ENCODE measurements at places on chromosomes 2 and 18.

- DNase-seq, result no peak
Observed at GRCh38 chr2:76930056-76930744, 592.0 kb downstream of the LRRTM4 start.

DNA sequence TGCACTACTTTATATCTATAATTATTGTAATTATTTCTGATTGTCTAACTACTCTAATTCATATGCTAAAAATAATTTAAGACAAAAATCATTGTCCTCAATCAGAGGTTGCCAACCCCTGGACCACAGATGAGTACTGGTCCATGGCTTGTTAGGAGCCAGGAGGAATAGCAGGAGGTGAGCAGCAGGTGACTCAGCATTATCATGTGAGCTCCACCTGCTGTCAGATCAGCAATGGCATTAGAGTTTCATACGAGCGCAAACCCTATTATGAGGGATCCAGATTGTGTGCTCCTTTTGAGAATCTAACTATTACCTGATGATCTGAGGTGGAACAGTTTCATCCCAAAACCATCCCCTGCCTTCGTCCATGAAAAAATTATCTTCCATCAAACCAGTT lies 1434.4 kb downstream of the LRP1B start:
- no peak for DNase-seq

- DNase-seq, result no peak
Observed at GRCh38 chr2:25165992-25166875, 2.1 kb downstream of the POMC start.

DNA sequence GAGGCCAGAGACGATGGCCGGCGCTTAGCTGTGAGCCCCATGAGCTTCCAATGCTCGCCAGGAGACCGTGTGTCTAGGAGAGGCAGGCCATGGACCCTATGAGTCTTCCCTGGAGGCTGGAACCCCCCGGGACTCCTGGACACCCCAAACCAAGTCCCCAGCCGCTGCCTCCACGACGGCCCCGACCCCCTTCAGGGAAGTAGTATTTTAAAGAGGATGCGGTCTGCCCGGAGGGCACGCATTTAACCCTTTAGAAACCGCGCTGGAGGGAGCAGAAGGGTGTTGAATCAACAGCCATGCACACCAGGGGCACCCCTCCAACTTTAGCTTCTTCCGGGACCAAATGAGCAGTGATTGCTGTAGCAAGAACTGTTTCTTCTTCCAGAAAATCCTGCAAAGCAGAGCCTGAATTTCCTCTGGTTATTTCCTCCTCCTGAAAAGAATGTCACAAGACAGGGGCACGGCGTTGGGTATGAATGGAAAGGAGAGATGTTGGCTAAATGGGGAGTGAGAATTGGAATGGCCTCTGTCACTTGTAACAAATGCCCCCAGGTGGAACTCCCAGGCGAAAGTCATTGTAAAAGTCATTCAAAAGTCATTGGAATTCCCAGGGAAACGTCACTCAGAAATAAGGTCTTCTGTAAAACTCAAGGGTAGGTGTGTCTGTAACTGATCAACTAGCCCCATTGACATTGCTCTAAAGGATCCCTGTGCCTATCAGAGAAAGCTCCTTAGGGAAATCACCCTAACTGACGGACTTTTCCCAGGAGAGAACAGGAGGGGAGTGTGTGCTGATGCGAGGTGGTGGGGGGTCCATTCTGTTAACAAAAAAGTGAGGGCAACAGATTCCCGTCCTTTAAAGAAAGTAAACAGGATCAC lies 5.8 kb upstream of the GBX2 start:
- no peak for DNase-seq

- no peak for DNase-seq
Observed at GRCh38 chr2:167190053-167190452, 301.8 kb downstream of the XIRP2 start.

DNA sequence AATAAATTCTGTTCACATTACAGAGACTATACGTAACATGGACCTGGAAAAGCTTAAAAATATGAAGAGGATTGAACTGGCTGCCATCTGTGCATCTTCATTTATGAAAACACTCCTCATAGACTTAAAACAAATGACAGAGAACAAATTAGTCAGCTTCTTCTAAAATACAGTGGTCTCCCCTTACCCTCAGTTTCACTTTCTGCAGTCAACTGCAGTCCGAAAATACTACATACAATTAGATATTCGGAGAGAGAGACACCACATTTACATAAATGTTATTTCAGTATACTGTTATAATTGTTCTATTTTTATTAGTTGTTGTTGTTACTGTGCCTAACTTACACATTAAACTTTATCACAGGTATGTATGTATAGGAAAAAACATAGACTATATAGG lies 6.5 kb downstream of the RNF103 start:
- DNase-seq, result no peak

GRCh38 chr2:56191617-56192016 lies 7.8 kb downstream of the CCDC85A start:
- DNase-seq, result no peak

- no peak for DNase-seq
Observed at GRCh38 chr18:74152857-74153256, 4.5 kb downstream of the TIMM21 start.

DNA sequence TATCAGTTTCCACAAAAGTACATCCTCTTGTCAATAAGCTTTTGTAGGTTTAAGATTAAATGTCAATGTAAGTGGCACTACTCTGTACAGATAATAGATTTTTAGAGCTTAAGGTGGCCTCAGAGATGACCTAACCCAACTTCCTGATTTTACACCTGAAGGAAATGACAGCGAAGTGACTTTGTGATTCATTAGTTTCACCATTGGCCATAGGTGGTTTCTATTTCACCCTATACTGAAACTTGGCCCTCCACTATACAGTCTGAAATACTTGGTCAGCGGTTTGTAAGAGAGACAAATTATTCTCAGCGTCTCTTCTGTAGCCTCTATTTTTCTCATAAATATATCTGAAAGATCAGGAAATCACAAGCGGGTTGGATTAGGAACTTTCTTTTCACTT lies 330.4 kb upstream of the FAM98A start:
- no peak for DNase-seq

GRCh38 chr2:211789982-211790381 lies 748.6 kb downstream of the ERBB4 start:
- no peak for DNase-seq

DNA sequence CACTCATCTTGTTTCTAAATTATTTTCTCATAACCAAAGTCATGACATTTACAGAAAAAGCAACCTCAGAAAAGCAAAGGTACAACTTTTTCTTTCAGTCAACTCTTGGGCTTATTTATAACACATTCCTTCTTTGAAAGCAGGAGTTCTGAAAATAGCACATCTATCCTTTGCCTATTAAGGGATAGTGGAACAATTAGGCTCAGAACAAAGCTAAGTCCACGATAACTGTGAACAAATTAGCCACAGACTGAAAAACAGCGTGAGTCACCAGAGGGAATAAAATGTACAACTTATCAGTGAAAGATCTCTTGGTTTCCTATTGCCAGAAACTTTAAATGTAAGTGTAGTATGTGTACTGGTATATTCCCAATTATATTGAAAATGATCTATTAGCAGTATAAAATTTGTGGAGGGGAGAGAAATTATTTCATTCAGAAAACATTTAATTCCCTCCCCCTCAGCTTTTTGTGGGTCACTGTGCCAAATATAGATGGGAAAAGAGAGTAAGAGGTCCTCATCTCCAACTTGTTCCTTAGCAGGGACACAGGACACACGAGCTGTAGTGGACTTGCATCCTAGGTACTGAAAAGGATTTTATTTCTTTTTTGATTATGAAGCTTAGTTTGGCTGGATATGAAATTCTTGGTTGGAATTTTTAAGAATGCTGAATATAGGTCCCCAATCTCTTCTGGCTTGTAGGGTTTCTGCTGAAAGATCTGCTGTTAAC lies 15.4 kb upstream of the MATN3 start:
- no peak for DNase-seq

DNA sequence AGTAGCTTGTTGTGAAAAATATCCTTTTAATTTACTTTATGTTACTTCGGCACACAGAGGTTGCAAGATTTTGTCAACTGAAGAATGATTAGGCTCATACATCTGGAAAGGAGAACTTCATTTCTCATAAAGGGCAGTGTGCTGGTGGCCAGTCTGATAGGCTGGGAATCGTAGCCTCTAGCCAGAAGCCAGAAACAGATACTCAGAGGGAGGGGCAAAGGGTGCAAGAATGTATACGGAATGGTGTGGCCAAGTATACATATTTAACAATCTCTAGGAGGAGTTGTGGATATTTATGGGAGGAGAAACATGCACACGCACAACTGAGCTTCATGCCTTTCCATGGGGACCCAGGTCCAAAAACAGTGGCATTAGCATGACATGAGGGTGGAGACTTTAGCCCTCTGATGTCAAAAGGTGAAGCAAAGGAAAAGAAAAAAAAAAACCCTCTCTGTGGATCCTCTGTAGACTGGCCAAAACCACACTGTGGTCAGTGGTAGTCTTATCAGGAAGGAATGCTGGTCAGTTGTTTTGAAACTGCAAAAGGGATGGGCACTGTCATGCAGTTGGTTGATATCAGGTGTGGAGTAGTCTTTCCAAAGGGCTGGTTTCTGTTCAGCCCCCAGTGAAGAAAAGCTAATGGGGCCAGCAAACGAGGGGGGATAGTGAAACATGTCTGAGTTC lies 34.9 kb upstream of the APCDD1 start:
- no peak for DNase-seq

DNA sequence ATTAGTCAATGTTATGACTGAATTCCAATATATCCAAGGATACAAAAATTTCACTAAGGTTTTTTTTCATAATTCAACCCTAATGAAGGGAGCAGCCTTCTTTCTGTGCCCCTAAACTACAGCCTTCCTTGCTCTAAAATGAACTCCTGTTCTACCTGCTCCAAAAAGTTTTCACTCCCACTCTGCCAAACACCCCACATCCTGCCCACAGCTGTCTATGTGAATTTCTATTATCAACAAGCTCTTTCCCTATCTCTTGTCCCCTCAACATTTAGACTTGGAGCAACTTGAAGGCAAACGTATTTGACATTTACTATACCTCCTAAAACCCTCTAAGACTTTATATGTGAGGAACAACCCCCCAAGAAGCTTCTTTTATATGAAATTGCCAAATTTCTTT lies 2.5 kb downstream of the STAT4 start:
- DNase-seq, result no peak

DNA sequence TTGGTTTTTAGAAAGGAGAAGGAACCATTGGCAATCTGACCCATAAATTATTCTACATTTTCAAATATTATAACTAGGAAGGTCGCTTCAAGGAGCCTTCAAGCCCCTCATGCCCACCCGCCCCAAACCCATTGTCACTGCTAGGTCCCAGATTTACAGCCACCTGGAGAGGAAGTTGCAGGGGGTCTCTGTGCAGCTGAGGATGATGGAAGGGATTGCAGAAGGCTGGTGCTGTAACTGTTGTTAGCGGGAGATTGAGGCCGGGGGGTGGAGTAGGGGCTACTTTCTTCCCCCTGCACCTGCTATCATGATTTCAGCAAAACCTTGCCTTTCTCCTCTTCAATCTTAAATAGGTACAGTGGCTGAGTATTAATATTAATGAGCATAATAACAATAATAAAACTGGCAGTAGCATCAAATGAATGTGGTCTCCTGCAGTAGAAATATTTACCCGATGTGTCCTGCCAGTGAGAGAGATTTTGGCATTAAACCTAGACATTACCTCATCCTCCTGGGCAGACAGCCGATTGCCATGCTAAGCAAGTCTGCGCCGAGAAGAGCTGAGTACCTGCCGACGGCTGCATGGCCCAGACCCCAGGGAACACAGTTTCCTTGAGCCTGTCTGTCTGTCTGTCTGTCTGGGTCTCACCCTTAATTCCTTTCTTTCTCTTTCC lies 225.4 kb downstream of the FAM210A start:
- DNase-seq, result no peak

DNA sequence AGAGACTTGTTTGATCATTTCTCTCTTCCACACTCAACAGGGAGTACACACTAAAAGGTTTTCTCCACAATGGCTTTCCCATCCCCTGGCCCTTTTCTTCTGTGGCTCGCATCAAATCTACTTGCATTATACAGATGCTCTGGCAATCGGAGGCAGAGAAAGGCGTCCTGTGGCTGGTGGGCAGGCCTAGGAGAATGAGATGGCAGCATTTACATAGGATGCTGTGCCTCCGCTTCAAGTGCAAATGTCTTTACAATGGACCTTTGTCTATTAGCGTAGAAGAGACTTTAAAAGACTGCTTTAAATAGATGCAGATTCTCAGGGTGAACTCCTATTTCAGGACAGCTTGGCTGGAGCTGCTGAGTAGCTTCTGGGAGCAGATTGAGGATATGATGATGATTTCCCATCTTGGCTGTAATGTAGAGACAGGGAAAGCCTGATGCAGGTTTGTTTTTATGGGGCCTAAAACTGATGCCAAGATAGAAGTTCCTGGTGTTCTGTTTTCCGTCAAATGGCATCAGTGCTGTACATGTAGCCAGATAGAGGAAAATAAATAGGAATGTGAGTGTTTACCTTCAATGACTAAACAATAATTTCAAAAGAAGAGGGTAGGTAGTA lies 423.4 kb downstream of the RND3 start:
- no peak for DNase-seq

DNA sequence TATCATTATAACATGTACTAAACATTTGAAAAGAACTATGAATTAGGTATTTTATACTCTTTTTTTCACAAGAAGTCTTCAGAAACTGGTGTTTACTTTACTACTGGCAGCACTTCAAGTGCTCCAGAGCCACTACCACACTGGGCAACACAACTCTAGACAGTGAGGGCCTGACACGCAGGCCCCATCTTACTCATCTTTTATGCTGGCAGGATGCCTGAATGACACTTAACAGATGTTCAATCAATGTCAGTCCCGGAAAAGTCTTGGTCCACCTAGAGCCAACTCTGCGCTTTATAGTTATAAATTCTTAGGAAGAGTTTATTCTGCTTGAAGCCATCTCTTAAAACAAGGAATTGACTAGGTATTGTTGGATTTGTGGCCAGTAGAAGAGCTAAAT lies 8.7 kb upstream of the WIPF1 start:
- no peak for DNase-seq

DNA sequence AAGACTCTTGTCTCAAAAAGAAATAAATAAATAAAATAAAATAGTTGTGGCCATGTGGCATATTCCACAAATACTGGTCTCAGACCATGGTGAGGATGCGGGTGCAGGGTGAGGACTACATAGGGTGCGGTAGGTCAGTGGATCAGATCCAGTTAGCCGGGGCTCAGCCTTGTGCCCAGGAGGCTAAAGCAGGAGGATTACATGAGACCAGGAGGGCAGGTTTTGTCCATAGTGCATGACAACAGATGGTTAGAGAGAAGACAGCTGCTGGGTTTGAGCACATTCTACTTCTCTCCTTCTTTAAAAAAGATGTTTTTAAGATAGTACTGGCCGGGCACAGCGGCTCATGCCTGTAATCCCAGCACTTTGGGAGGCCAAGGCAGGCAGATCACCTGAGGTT lies 12.8 kb upstream of the PSD4 start:
- DNase-seq, result no peak

DNA sequence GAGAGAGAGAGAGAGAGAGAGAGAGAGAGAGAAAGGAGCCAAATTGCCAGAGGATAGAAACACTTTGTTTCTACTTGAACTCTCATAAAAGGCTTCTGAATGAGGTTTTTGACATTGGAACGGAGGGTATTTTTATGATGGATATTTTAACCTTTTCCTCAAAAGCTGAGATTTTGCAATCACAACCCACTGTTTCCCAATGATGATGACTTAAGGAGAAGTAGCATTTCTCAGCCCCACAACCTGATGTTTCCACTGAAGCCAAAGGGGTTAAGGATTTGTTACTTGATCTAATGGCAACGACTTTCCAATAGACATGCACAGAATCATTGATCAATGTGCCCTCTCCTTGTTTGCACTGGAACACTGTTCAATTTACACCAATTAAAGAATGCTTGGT lies 67.1 kb upstream of the POU3F3 start:
- DNase-seq, result no peak

GRCh38 chr2:221640686-221641085 lies 68.6 kb upstream of the EPHA4 start:
- DNase-seq, result no peak
